ENCODE measurements at places on chromosomes 11 and 22.

DNA sequence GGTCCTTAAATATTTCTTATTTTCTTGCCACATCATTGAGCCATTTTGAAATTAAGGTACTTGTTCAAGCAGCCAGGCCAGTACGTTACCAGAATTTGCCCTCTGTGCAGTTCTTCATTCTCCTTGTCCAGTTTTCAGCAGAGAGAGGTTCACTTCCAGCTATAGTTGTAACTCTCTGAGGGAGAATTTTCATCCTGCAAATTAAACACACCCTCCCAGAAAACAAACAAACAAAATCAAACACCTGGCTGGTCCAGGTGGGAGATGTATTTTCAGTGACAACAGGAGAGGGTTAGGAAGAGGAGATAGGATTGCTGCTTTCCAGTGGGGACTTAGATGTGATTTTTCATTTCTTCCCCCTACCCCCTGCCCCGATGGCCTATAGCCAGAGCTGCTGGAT, 45.0 kb downstream of the LHFPL7 start:
- no peak for DNase-seq

DNA sequence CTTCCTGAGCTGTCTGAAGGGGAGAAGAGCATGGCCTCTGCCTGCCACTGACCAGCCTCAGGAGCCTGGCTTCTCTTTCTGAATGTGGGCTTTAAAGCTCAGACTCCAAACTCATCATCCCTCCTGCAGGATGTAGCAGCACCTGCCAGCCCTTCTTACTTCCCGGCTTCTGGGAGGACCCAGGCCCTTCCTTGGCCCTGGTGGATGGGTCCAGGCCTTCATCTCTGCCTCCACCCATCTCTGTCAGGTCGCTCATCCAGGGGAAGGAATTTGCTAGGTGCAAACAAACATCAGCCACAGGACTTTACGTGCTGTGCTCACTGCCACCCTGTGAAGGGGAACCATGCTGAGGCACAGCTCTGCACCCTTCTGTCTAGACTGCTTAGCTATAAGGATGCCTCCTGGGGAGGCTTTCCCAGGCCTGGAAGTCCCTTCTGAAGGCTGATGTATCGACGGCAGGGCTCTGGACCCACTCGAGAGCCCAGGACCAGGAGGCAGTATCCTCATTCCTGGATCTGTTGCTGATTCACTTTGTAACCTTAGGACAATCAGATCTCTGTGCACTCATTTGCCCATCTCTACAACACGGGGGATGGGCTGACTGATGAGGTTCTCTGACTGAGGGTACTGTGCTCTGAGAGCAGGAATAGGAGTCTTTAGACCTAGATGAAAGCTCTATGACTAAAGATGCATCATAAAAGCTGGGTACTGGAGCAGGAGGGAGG, 30.9 kb downstream of the USP35 start:
- DNase-seq: no peak

DNA sequence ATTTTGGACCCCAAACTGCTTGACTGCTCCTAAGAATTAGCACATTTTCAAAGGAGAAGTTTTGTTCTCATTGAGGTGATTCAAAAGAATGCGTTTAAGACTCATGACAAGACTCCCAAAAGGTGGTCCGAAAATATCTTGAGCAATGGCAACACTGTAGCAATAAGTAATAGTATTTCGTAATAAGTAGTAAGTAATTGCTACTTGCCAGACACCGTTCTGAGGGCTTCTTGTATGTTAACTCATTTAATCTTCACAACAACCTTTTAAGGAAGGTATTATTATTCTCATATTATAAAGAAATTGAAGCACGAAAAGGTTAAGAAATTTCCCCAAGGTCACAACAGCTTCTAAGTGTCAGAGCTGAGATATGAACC, 184.0 kb upstream of the SORL1-AS1 start:
- DNase-seq: no peak

DNA sequence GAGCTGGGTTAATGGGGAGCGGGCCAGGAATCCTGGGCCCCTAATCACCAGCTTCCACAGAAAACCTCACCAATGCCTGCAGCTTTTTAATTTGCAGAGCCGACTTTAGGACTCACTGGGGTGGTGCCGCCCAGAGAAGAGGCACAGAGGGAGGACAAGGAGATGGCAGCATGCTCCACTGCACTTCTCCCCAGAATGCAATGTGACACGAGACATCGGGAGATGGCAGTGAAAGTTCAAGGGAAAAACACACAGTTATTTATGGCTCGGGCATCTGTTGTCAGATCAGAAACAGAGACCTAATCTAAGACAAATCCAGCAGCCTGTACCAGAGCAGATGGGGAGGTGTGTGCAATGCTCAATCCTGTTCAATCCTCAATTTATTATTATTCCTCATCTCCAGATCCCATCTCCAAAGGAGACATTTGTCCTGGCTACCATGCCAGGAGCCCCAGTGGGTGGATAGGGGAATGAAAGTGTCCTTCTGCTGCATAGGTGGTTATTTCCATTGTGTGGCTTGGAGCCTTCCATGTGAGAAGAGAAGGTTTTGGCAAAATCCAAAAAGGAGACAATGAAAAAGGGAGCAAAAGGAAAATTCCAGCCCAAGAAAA, 250.0 kb downstream of the NXPE2 start:
- no peak for DNase-seq

GRCh38 chr11:133520707-133521106, 11.6 kb downstream of the OPCML start:
- no peak for DNase-seq

- no peak for DNase-seq
These were observed 2.6 kb downstream of the PDE3B start for GRCh38 chr11:14645985-14646900.

DNA sequence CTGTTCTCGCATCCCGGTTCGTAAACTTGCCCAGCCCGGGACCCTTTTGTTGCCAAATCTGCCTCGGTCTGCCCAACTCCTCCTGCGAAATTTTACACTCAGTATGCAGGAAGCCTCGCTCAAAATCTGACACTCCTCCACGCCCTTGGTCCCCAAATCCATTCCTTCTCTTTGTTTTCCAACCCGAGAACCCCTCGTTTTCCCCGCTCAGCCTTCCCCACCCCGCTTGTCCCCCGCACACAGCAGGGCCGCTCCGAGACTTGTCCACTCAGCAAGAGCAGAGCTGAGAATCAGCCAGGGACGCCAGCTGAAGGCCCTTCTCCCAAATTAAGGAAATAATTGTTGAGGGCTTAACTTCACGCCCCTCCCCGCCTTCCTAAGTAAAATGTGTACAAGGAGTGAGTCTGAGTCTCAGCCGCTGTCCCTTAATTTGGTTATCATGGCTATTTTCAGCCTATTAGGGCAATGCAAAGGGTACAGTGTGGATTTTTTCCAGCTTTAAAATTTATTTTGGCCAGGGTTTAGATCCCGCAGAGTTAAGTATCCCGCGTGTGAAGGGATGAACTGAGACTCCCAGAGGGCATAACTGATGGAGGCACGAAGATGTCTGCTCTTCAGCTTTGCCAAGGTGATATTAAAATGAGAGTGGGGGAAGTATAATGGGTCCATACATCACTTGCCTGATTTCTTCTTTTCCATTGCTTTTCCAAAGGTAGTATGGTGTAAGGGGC, 581 bp upstream of the FBXO3 start:
- peak; percentile 42 for DNase-seq

DNA sequence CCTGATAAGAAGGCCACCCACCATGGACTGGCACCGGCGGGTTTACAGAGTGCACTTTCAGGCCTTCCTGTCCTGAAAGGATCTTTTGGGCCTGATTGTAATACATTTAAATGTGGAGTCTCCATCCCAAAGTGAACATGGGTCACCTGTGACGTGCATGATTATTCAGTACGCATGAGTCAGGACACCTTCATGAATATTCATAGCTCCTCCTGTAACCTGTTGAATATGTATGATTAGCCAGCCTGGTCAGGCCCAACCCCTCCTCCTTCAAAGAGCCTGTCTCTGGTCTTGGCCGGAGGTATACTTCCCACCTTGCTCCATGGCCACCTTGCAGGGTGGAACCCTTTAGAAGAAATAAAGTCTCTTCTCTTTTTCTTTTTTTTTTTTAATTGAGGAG, 75.9 kb upstream of the NUP50 start:
- DNase-seq: no peak

GRCh38 chr22:39496131-39496838, 5.8 kb upstream of the MIEF1 start:
- peak; percentile 71 for DNase-seq

DNA sequence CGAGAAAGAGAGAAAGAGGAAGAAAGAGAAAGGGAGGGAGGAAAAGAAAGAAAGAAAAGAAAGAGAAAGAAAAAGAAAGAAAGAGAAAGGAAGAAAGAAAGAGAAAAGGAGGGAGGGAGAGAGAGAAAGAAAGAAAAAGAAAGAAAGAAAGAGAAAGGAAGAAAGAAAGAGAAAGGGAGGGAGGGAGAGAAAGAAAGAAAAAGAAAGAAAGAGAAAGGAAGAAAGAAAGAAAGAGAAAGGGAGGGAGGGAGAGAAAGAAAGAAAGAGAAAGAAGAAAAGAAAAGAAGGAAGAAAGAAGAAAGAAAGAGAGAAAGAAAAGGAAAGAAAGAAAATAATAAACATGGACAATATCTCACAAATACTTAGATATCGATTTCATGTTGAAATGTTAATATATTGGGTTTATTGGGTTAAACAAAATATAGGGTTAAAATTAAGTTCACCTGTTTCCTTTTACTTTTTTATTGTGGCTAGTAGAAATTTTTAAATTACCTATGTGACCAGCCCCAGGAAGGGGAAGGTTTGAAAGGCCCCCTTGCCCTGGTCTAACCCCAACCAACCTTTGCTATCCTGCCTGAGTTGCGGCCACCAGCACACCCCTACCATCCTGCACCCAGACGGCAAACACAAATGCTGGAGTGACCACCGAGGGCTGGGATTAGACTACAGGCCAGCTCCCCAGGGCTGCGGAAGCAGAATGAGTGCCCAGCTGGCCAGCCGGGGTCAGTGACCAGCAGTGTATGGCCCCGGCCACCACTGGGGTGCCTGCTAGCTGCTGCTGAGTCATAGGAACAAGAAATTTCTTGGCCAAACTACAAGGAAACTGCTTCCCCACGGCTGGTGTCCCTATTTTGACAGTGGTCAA, 81.0 kb upstream of the FGF3 start:
- no peak for DNase-seq

- no peak for DNase-seq
These were observed 18.2 kb downstream of the ARRB1 start for GRCh38 chr11:75333022-75333806.

DNA sequence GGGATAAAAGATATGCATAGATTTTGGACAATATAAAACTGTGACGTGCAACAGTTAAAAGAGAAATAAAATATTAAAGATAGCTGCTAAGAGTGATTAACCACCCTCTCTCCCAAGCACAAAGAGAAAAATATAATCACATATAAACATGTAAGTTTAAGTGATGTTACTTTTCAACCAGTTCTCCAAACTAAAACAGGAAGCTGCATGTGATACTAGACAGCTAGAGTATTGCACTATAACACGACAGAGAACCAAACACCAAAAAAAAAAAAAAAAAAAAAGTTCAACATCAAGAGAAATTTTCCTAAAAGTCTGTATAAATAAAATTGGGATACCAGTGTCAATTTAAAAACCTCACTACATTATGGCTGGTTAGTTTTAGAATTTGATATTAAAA, 79.1 kb downstream of the PICALM start:
- no peak for DNase-seq

DNA sequence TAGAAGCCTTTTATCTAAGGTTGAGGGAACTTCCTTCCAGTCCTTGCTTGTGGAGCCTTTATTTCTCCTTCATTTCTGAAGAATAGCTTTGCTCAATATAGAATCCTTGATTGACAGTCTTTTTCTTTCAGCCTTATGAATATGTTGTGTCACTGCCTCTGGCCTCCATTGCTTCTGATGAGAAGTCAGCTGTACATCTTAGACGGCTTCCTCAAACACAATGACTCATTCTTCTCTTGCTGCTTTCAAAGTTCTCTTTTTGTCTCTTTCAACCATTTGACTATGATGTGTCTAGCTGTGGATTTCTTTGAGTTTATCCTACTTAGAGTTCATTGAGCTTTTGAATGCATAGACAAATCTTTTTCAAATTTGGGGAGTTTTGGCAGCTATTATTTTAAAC, 893.2 kb downstream of the BRD1 start:
- DNase-seq: no peak

- no peak for DNase-seq
These were observed 574.5 kb downstream of the DLG2 start for GRCh38 chr11:85052636-85053035.

DNA sequence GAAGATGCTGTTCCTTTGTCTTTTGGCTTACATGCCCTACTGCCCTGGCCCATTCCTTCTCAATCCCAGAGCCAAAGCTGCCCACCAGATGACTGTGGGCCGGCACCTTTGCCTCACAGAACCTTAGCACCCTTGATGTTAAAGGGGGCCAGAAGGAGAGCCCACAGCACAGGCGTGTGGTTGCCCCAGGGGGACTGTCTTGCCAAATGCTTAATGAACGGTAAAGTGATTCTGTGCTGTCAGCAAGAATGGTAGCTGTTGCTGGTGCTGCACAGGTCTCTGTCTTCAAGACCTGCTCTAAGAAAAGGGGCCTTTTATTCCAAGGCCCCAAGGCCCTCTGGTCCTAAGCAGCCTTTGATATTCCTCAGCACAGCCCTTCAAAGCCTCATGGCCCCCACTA, 113.3 kb downstream of the MORC2 start:
- no peak for DNase-seq

GRCh38 chr22:16960884-16961249, 47.2 kb downstream of the GAB4 start:
- DNase-seq: no peak

GRCh38 chr11:34599406-34599945, 21.4 kb upstream of the EHF start:
- no peak for DNase-seq

DNA sequence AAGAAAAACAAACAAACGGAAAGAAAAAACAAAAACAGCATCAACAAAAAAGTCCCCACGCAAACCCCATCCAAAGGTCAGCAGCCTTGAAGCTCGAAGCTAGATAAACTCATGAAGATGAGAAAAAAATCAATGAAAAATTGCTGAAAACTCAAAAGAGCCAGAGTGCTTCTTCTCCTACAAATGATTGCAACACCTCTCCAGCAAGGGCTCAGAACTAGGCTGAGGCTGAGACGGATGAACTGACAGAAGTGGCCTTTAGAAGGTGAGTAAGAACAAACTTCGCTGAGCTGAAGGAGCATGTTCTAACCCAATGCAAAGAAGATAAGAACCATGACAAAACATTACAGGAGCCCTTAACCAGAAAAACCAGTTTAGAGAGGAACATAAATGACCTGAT, 18.4 kb upstream of the FTH1 start:
- no peak for DNase-seq

DNA sequence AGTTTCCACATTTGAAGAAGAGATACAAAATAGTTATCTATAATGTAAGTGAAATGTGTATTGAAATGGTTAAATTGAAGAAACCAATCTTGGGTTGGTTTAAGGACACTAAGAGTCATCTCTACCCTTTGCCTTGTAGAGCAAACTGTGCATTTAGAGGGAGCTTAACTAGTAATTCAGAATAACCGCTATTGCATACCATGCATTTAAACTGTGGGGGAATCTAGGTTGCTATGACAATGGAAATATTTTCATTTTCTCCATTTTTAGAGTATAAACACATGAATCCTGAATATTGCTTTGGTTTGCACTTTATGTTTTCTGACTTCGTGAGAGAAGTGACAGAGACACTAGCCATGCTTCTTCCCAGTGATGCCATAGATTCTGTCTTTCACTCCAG, 39.7 kb downstream of the FAT3 start:
- DNase-seq: no peak
